DMS 273 treated with DMSO at 0.1 percent for 48 hours (cell line): ENCODE measurements at places on chromosomes 5 and 9.

DNA sequence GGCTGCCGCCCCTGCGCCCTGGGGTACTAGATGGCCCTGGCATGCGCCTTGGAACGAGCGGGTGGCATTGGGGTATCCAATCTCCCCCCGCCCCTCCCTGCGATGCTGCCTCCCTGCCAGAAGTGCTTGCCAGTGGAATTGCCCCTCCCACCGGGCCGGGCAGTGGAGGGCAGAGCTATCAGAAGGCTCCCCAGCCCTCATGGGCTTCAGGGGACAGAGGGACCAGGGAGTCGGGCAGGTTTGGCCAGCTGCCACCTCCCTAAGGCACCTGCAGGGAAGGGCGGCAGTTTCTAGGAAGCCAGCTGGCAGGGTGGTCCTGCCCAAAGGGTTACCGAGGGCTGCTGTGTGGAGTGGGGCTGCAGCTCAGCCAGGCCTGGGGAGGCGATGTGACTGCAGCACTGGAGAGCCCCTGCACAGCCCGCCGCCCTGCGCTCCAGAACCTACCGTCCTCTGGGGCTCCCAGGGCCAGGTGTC lies 52.8 kb upstream of the EGFL7 start:
- DNase-seq: no peak

DNA sequence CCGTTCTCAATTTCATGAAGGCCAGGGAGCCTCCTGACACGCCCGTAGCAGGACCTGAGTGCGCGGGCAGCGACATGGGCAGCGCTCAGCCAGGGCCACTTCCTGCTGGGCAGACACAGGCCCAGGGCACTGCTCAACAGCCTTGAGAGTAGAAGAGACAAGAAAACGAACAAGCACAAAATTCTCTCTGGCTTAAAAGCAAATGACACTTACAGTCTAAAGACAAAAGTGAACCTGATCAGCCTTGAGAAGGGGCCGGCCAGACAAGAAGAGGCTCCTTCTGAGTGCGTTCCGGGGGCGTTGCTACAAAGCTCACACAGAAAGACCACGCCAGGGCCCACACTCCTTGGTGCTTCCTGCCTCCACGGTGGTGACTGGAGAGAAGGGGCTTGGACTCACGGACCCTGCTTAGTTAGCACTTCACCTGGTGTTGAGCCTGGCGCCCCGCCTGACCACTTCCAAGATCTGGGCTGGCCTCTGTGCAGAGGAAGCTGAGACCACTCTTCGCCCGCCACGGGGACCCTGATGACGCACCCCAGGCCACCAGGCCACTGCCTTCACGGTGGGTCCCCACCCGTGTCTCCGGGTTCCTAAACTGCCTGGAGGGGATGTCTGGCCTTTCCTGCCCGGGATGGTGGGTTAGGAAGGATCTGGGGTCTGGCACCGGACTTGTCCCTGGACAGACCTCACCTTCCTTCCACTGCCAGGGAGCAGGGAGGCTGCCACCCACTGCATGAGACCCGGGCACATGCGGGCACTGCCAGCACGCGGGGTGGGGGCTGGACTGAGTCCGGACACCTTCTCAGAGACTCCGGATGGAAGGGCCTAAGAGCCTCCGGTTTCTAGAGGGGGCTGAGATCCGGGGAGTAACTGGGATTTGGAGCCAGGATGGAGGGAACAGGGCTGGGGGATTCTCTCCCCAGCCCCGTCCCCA lies 1.3 kb downstream of the SLC12A7 start:
- DNase-seq: no peak

- no peak for DNase-seq
Observed at GRCh38 chr5:1524799-1525623, 1.3 kb upstream of the LPCAT1 start.

- no peak for DNase-seq
Observed at GRCh38 chr9:31908158-31908890, 476.1 kb upstream of the ACO1 start.

- no peak for DNase-seq
Observed at GRCh38 chr9:13478160-13478559, 198.7 kb upstream of the MPDZ start.

GRCh38 chr5:133384120-133384855 lies 228.1 kb downstream of the FSTL4 start:
- no peak for DNase-seq

- peak; percentile 67 for DNase-seq
Observed at GRCh38 chr5:159091596-159092331, 8.0 kb downstream of the EBF1 start.

DNA sequence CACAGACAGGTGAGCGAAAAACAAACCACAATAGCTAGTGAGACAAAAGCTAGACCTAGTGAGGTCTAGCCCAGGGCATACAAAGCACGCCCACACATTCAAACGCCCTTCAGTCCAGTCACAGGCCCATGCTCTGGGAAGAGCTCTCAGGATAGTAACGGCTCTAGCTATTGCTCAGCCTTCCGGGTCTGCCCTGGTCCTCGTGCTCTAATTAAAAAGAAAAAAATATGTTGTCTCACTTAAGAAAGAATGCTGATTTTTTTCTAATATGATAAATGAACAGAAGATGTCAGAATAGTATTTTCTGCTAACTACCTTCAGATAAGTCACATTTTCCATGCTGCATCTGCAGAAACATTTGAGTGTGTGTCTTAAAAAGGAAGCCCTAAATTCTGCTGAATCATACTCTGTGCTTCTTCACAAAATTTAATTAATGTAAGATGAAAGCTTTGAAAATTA lies 94.5 kb downstream of the PLPP1 start:
- DNase-seq: no peak

DNA sequence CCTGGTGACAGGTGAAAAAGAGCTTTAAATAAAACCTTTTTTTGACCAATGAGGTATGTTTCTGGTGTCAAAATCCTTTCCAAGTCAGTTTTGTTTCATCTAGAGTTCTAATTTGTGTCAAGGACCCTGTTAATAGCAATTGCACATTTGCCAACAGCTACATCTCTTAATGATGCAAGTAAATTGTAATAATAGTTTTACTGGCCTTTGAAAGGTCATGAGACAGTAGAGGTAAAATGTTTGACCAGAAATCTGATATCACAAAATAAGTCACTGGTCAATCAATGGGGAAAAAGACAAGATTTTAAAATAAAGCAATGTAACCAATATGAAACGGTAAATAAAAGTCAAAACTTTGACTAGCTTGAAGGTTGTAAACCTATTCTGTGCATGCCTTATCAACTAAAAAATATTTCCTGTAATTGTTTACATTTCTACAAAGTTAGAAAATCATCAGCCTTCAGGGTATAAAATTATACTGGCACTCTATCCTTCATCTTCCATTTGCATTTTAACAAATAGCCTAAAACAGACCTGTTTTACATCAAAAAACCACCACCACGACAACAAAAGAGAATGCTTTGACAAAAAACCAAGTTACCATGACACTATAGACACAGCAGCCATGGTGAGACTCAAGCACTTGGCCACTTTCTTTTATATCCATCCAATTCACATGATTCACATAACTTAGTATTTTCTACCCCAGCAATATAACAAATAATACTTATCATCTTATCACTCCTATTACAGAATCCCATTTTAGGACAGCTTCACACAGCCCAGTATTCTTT lies 3.0 kb downstream of the NADK2 start:
- DNase-seq: no peak

GRCh38 chr9:106964822-106965525 lies 102.0 kb downstream of the ZNF462 start:
- no peak for DNase-seq

DNA sequence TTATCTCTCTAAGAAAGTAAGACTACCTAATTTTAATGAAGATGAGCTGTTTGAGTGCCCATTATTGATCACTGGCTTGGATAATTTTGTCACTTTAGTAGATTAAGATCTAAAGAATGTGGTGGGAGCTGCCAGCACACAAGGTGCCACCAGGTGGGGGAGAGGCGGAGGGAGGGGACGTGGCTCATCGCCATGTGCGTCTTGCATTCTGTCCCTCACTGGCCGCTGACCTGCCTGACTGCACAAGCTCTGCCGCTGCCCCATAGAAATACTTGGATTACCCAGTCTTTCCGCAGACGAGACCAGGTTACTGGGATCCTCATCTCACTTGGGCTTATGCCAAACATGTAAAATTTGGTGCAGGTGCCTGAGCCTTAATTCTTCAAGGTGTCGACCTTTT lies 37.6 kb downstream of the RHOBTB3 start:
- no peak for DNase-seq

GRCh38 chr9:15304632-15305031 lies 2.4 kb downstream of the TTC39B start:
- DNase-seq: no peak

DNA sequence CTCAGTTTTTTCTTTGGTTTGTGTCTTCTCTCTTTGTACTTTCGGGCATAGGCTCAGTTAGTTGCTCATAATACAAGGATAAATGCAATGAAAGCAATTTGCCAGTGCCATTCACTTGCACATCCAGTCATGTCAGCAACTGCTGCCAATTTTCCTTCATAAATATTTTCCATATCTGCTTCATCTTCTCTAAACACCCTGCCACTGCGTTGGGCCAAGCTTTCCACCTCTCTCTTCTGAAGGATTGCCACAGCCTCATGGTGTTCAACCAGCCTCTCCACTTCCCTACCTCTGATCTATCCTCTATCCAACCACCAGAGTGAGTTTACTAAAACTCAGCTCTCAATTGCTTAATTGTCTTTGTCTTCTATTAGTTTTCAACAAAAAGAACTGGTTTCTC lies 192.5 kb upstream of the ZNF462 start:
- DNase-seq: no peak

GRCh38 chr9:14529054-14529453 lies 164.2 kb downstream of the ZDHHC21 start:
- DNase-seq: no peak

DNA sequence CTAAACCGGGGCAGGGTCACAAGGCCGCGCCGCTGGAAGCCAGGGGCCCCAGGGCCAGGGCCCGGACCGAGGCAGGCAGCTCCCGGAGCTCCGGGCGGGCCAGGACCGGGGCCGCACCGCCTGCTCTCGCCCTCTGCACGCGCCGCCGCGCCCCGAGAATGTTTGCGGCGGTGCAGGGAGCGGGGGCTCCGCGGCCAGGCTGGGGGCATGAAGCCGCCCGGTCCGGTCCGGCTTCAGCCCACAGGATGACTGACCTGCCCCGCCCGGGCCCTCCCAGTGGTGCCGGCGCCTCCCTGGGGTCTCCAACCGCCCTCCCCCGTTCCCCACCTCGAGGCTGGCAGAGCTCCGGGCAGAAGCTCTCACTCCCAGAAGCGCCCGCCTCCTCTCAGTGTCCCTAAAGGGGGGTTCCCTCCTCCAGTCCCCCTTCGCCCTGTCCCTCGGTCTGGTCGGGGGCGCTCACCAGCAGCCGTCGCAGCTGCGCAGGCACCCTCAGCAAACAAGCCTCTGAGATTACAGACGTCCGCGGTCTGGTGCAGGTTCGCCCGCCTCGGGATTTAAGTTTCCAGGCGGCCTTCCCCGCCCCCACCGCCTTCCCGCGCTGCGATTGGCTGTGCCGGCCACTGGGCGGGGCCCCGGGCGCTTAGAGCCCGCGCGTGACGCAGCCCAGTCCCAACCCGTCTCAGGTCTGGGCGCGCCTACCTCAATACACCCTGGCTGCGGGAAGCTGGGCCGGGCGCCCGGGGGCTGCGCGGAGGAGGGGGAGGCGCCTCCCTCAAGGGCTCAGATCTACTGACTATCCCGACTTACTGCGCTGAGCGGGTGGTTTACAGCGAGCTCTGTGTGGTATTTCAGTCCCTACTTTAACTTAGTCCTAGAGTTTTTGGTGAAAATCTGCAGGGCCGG lies at the start of gene CTSV:
Gene CTSV (minus strand): TSS at position 532 of the 903 bp plus-strand sequence. CDS start 1,099 bp downstream, outside the sequence.
- peak; percentile 73 for DNase-seq

DNA sequence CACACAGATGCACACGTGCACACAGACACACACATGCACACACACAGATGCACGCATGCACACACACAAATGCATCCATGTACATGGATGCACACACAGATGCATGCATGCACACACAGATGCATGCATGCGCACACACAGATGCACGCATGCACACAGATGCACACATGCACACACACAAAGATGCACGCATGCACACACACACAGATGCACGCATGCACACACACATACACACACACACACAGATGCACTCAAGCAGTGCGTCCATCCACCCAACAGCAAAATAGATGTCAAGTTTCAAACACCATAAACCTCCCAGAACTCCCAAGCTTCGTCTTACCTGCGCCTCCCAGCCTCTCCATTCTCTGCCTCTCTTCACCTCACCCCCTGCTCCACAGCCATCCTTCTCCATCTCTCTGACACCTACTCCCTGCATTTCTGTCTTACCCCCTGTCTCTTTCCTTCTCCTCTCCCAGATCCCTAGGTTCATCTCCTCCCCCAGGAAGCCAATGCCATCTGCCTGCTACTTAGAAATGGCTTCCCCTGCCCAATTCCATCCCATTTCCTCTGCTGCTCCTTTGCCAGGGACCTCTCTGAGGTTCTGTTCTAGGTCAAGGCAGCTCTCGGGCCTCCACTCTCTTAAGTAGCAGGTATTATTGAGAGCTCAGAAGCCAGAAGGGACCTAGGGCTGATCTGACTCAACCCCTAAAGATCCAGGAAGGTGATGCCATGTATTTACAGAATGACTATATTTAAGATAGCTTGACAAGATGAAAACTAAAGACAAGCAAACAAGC lies 297.2 kb downstream of the MED10 start:
- DNase-seq: no peak

DNA sequence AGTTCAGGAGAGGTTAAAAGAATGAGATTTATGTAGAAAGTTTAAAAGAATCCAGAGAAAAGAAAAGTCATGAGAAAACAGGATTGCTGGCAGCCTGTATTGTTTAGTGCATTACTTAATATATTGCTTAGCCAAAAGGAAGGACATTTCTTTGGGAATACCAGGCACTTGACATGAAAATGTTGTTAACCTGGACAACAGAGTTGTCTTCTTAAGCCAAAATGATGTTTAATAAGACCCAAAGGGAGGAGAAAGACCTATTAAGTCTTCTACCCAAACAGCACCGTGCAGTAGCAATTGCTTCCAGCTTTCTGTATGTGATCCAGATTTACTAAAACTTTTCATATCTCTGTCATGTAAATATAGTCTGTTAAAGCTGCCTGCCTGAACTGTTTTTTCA lies 74.0 kb upstream of the PRLR start:
- no peak for DNase-seq

DNA sequence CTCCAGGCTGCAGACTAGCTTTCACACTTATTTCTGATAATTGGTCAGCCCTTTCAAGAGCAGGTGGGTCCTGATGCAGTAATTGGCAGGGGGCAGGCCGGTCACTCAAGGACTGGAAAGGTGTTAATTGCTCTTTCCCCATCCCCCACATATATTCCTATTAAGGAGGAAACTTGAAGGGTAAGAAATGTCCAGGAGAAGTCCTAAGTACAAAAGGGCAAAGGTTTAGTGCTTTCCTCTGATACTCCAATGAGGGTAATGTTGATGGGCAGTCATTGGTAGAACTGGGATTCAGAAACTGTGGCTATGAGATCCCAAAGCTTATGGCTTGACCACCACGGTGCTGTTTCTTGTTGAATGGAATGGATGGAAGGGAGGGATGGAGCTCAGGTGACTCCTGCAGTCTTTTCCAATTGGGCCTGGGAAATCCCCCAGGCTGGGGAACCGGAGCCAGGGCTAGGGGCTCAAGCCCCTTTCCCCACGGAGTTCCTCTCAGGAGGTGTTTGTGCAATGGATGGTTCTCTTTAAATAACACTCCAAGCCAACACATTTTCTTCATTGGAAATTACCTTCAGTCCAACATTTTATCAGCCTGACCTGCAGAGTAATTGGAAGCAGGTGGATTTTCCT lies 103.2 kb upstream of the ALDH1B1 start:
- no peak for DNase-seq

- DNase-seq: no peak
Observed at GRCh38 chr9:93128715-93129224, 5.3 kb downstream of the NINJ1 start.
